ENCODE measurements at places on chromosomes 5 and 9. TPM values are rescaled to one million over a fixed set of nuclear protein-coding genes. Genes with fewer than 3 reads are reported as not detected.

- no peak for DNase-seq
Observed at GRCh38 chr5:85334-85995, 6.5 kb upstream of the PLEKHG4B start.

Gene IL3
- not detected for total RNA-seq

Gene PCDHB13
- not detected for total RNA-seq

DNA sequence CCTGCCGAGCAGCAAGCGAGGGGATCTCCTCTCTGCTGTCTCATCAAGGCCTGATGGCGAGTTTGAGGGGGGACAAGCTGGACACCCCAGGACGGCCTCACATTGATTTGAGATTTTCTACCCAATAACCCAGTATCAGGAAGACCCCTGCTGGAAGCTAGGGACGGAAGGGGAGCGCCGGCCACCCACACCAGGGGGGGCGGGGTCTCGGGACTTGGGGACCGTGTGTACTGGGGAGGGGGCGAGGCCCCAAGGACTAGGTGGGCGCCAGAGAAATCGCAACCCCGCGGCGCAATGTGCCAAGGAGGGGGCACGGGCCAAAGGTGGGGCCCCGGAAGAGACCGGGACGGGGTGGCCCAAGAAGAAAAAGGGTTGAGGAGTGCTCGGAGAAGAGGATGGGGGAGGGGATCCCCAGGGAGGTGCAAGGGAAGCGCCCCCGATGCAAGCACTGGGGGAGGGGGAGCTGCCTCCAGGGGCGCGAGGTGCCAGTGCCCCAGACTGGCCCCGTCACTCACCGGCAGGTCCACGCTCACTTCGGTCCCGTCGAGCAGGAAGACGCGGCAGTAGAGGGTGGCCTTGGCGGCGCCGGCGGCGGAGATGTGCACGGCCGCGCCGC lies 1.1 kb downstream of the EPB41L4B start:
- DNase-seq: peak; percentile 29

Measured in natural killer cell (primary cell).